ENCODE measurements at places on chromosomes 6 and 20.

- DNase-seq = no peak
Observed at GRCh38 chr20:49880177-49880576, 35.2 kb downstream of the SPATA2 start.

GRCh38 chr6:146913842-146914488, 290.3 kb upstream of the STXBP5 start:
- DNase-seq = peak; percentile 99

DNA sequence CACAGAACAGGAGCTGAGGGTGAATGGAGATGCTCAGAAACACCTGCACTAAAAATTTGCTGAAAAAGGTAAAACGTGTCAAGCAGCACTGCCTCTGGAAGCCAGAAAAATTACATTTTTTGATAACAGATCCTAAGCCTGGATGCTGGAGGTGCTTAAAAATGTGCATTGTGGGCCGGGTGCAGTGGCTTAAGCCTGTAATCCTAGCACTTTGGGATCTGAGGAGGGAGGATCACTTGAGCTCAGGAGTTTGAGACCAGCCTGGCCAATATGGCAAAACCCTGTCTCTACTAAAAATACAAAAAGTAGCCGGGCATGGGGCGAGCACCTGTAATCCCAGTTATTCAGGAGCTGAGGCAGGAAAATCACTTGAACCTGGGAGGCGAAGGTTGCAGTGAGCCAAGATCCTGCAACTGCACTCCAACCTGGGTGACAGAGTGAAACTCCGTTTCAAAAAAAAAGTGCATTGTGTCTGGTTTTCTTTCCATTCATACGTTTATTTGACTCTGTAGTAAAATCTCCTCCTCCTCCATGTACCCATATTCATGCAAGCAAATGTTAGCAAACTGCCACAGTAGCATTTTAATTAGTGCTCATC, 587 bp upstream of the BTN3A1 start:
- no peak for DNase-seq

GRCh38 chr20:58081846-58082245, 146.6 kb downstream of the ANKRD60 start:
- peak; percentile 63 for DNase-seq

DNA sequence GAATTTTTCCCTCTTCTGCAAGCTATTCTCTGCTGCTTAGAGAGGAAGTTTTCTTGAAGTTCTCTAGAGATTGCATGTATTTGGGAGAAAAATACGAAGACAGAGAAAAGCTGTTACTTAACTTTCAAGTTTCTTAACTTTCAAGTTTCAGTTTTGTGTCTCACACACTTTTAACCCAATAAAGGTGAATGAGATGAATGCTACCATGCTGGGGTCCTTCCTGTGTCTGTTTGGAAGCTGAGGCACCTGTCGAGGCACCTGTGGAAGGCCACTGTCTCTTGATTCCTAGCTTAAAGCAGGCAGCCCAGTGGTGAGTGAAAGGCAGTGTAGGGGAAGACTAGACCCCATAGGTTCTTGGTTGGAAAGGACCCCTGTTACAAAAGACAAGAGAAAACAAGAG, 372.8 kb upstream of the JARID2 start:
- DNase-seq = no peak

- peak; percentile 53 for DNase-seq
Observed at GRCh38 chr6:21992178-21992967, 304.5 kb downstream of the PRL start.

DNA sequence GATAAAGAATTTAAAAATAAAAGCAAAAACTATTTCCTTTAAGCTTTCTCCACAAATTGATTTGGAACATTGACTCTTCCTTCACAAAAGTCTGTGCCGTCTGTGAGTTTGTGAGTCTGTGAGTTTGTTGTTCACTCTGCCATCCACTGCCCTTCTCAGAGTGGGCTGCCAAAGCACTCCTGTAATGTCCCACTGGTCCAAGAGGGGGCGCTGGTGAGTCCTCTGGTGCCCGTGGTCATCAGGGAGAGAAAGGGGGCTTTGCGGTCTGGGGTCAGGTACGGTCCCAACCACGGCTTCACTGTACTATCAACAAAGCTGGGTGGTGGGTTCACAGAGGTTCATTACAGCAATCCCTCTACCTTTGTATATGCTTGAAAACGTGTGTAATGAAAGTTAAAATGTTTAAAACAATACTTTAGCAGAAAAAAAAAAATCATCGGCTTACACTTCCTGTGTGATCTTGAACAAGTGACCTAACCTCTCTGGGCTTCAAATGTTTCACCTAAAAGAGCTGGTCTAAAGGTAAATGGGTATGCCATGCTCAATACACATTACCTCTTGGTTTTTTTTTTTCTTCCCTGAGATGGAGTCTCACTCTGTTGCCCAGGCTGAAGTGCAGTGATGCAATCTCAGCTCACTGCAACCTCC, 5.6 kb upstream of the ANKRD60 start:
- no peak for DNase-seq

GRCh38 chr6:168877821-168878282, 375.8 kb downstream of the THBS2 start:
- no peak for DNase-seq

DNA sequence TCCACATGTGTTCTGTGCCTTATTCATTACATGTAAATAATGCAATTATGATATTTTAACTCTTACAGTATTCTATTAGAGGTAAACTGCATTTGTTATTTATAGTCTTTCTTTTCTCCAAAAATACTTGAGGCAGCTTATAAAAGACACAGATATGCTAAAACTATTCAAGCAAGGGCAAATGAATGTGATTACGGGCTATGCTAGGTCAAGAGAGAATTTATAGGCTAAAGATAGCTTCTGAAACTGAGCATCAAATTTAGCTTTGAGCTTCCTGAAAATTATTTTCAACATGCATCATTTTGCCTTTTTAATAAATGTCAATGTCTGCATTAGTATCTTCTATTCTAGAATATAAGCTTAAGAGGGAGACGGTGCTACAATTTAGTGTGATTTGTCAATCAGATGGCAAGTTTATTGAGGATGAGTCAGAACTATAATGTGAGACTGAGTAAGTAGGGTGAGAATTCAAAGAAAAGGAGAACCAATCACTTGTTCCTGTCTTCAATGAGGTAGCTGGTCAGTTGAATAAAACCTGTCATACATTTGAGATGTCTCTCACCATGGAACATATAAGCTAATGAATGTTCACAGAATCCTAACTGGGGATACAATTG, 669.4 kb upstream of the CITED2 start:
- DNase-seq = peak; percentile 76

DNA sequence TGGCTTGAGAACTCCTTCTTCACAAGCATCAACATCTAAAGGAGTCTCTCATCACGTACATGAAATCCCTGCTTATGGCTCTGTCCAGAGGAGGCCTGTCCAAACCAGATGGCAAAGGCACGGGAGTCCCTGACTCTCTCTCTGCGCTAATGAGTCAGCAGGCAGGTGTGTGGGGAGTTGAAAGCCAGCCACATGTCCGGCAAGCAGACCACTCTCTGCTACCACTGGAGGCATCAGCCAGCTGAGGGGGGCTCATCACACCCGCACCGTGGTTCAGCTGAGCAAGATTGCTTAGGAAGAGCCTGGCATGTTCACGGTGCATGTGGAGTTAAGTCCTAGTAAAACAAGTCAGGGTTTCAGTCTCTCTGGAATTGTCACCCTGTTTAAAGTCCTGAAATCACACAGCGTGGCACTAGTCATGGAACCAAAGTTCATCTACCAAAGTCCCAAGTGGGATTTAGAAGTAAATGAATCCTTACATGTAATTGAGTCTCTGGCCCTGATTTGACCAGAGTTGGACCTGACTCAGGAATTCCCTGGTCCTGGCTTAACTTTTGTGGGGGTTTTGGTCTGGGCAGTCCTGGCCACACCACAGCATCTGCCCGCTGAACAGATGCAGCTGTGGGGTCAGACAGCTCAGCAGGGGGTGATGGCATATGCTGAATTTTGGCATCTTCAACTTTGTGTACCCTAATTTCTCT, 155.2 kb upstream of the RIN2 start:
- no peak for DNase-seq

- DNase-seq = no peak
Observed at GRCh38 chr20:24959591-24960301, 10.7 kb downstream of the CST7 start.

DNA sequence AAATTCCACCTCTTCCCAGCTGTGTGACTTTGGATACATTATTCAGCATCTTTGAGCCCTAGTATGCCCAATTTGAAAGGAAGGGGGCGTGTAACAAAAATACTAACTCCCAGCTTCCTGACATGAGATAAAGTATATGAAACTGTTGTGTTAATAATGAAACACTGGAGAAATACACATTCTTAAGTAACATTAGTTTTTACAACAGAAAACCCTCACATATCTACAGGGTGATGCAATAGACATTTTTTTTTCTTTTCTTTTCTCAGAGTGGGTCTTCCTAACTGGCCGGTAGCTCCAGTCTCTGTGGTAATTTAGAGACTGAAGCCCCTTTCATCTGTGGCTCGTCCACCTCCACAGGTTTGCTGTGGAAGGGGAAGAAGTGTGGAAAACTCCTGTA, 79.5 kb downstream of the CD83 start:
- DNase-seq = no peak

DNA sequence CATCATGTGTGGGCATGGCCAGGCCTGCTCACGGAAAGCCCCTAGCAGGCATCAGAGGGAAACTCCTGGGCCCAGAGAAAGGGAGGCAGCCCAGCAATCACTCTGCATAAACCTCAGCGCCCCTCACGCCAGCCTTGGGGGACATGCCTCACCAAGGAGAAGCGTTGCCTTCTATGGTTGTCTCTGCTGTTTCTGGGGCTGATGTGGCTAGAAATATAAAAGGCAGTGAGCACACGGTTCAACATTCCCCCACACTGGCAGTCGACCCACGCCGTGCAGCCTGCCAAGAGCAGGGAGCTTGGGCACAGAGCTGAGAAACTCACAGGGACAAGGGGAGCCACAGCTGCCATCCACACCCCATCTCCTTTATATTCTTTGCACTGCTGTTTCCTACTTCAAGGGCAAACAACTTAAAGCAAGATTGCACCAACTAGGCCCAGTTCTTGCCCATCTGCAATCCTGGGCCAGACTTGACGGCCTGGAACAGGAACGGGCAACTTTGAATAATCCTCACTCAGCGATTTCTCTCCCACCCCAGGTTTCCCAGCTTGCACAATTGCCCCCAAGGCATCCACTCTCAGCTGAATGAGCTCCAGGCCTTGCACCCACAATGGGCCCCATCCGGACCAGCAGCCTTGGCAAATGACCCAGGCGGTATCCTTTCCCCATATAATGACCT, 35.5 kb upstream of the FOXC1 start:
- no peak for DNase-seq

- DNase-seq = peak; percentile 43
Observed at GRCh38 chr6:126650931-126651330, 311.0 kb downstream of the CENPW start.

DNA sequence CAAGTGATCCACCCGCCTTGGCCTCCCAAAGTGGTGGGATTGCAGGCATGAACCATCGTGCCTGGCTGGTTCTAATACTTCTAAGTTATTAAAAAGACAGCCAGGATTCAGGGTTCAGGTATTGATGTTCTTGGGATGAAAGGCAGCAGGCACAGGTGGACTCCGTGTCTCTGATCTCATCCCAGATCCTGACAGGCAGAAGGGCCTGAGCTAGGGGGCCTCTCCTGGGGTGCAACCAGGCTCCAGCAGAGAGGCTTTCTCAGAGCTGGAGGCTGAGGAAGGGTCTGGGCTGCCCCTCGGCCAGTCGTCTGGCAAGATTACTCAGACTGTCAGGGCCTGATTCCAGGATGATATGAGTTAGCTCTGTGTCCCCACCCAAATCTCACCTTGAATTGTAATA, 106.3 kb downstream of the SCML4 start:
- no peak for DNase-seq

- DNase-seq = peak; percentile 80
Observed at GRCh38 chr6:1612974-1613306, 3.2 kb downstream of the FOXC1 start.

DNA sequence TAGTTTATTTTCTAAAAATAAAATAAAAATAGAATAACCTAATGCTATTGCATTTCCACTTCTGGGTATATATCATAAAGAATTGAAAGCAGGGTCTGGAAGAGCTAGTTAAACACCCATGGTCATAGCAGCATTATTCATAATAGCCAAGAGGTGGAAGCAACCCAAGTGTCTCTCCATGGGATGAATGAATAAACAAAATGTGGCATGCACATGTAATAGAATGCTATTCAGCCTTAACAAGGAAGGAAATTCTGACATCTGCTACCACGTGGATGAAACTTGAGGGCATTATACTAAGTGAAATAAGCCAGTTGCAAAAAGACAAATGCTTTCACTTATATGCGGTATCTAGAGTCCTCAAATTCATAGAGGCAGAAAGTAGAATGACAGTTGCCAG, 130.8 kb downstream of the TIAM2 start:
- DNase-seq = peak; percentile 74

DNA sequence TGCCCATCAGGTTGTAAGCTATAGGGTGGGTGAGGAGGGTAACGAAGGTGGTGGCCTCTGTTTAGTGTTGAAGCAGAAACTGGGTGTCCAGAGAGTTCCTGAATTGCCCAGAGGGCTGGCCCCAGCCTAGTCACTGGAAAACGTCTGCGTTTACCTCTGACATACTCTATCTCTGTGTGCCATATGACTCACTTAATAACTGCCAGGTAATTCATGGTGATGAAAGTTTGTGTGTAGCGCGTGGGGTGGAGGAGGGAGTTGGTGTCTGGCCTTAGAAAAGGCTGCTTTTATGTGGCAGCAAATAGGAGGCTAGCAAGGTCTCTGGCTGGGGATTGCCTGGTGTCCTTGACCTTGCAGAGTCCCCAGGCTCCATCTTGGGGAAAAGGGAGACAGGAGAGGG, 47.3 kb downstream of the SLC35D3 start:
- DNase-seq = no peak

GRCh38 chr20:48486065-48486464, 341.7 kb downstream of the PREX1 start:
- no peak for DNase-seq

- no peak for DNase-seq
Observed at GRCh38 chr20:11137688-11138087, 463.9 kb upstream of the JAG1 start.

DNA sequence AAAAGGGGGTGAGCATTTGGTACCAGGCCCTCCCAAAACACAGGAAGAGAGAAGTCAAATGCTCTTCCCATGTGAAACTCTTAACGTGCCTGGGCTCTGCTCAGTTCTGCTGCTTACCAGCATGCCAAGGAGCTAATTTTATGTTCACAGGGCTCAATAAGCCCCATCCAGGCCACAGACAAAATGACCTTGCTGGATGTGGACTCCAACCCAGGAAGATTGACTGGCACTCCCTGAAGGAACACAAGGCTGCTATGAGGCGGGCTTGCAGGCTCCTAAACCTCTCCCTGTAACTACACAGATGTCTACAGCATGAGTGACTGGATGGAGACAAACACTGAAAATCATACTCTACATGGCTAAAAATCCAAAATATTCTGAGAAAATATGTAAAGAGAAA, 50.6 kb downstream of the CHD6 start:
- no peak for DNase-seq

GRCh38 chr6:99739526-99739925, 132.9 kb downstream of the PRDM13 start:
- DNase-seq = no peak

DNA sequence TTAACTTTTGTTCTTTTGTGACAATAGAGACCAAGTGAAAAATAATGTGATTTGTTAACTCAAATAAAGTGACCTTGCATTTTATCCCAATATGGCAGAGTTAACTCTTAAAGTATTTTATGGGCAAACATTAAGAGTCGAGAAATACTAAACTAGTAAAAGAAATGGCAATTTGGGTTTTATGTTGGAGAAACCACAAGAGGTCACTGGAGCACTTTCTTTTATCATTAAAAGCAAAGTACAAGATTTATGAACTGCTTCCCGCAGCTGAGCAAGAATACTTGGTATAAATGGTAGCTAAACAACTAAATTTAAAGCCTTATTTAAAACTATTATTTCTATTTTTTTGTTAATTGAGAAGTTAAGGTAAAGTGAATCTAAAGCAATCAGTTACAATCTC, 33.5 kb upstream of the MCM9 start:
- peak; percentile 46 for DNase-seq
